Kidney epithelial cell (primary cell): ENCODE measurements at places on chromosomes 11 and 22. TPM values are rescaled to one million over a fixed set of nuclear protein-coding genes. Genes with fewer than 3 reads are reported as not detected.

CXCR5 gene
- total RNA-seq: under 0.01 and 0.14 TPM in 2 replicates

OR8A1 gene
- not detected in 2 replicates for total RNA-seq

UPB1 gene
- total RNA-seq: not detected in 2 replicates

SIDT2 gene
- 12.9 and 14.6 TPM in 2 replicates for total RNA-seq

SCGB1A1 gene
- total RNA-seq: not detected in 2 replicates

MMP11 gene
- 41.9 and 48.9 TPM in 2 replicates for total RNA-seq

RFPL1 gene
- total RNA-seq: not detected in 2 replicates

SYT8 gene
- 0.17 TPM in 1 of 2 replicates, not detected in the other for total RNA-seq

FAM227A gene
- total RNA-seq: 2.3 and 5.8 TPM in 2 replicates

SMTN gene
- 51.7 and 55.4 TPM in 2 replicates for total RNA-seq

CTTN gene
- total RNA-seq: 296 and 324 TPM in 2 replicates

MUC5AC gene
- total RNA-seq: not detected in 2 replicates

MMP7 gene
- 312 and 333 TPM in 2 replicates for total RNA-seq
